ENCODE measurements at places on chromosomes 6 and 20.

DNA sequence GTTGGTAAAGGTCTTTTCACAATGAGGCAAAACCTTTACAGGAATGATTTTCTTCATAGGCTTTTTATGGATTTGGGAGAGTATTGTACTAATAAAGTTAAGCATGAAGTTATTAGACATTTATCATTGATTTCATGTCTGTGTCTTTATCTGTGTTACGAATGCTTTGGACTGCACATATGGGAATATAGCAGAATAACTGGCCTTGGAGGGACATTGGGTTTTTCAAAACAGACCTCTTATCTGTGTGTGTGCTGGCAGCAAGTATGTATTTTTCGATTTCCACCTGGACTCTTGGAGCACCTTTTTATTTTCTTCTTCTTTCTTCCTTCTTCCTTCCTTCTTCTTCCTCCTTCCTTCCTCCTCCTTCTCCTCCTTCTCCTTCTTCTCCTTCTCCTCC is 74.6 kb downstream of the CDKAL1 start:
- DNase-seq, result no peak

GRCh38 chr6:42025845-42026243 is 24.5 kb upstream of the TAF8 start:
- DNase-seq, result no peak

GRCh38 chr6:35727231-35727934 is 9.4 kb upstream of the ARMC12 start:
- DNase-seq, result peak; percentile 53

- DNase-seq, result no peak
These were observed 370.3 kb downstream of the HTR1B start for GRCh38 chr6:77092971-77093370.

DNA sequence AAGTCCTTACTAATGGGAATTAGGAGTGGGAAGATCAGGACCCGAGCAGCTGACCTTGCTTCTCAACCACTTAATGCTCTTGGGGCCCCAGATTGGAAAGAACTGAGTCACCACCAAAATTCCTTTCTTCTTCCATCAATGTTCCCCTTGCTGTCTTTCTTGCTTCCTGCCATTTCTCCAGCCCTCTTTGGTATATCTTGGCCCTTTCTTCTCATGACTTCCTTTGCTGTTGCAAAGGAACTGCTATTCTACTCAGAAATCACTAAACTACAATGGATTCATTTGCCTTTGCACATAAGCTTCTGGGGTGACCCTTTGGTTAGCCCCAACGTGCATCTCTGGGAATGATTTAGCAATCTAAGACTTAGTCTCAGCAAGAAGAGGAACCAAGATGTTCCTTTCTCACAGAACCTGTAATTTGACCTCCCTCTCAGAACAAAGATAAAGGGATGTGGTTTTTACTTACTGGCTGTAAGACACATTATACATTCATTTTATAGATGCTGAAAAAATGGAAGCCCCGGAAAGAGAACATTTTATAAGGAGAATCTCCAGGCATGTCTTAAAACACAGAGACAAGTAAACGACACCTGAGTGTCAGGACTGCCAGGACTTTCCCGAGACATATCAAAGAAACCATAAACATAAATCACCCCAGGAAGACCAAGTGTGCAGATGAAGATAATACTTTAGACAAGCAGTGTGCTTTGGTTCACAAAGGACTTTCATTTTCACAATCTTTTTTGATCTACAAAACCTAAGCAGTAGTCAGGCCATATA is 99.0 kb upstream of the TNFAIP3 start:
- DNase-seq, result no peak

GRCh38 chr6:16982807-16983206 is 119.0 kb upstream of the STMND1 start:
- no peak for DNase-seq

- DNase-seq, result no peak
These were observed 219.5 kb downstream of the HACE1 start for GRCh38 chr6:104640150-104640700.

GRCh38 chr6:75446241-75446880 is 47.2 kb downstream of the FILIP1 start:
- no peak for DNase-seq

DNA sequence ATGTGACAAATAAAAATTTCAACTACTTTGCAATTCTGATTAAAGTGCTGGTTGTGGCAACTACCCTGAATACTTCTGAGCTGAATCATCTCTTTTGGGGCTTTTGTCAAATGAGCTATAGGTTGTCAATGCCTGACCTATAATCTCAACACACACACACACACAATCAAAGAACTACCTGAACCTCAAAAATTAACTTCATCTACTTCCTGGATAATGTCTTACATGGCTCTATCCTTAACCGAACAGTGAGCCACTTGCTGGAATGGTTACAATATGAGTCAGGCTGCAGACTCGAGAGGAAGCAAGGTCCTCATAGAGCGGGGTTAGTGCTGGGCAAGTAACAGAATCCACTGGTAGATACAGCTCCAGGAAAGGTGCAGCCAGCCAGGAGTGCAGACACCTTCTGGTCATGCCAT is 70.6 kb upstream of the DST start:
- no peak for DNase-seq

DNA sequence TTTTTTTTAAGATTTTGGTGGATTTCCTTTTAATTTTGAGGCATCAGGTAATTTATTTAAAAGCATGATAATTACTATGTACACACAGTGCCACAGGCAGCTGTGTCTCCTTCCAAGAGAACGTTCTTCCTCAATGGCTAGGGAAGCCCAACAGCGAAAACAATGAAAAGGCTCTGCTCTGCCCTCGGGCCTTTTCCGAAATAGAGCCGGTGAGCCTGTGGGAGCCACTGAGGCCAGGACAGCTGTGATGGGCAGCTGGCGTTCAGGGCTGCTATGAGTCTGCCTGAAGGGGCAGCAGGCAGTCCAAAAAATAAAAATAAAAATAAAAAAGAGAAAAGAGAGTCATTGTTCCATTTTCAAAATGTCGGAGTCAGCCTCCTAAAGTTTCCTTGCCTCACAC is 443.8 kb downstream of the KIF16B start:
- no peak for DNase-seq
